ENCODE measurements at places on chromosomes 7 and 10.

DNA sequence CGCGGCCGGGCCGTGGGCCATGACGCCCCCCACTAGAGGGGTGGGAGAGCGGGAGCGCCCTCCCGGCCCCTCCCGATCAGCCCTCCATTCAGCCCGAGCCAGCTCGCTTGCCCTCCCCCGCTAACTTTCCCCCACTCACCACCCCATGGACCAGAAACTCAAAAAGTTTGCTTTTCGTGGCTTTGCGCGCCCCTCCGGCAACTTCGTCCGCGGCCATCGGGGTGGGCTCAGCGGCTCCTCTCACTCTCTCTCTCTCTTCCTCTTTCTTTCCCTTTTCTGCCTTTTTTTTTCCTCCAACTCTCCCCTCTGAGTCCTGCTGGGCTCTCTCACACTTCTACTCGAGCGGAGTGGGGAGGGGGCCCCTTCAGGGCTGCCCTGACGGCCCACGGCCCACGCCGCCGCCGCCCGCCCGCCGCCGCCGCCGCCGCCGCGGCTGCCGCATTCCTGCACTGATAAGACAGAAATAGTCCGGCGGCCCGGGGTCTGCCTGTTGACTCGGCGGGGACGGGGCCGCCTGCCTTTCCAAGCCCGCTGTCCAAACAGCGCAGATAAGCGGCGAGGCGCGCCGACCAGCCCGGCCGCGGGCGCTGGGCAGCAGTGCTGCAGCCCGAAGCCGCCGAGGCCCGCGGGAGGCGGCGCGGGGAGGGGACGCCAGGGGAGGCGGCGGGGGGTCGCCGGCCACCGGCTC is at the start of gene SMARCD3:
Gene SMARCD3 (minus strand): TSS at position 349 of the 688 bp plus-strand sequence. CDS start 132 bp downstream, at position 217.
- peak; percentile 80 for DNase-seq

GRCh38 chr10:113422371-113422770 is 130.5 kb upstream of the HABP2 start:
- DNase-seq: no peak

GRCh38 chr10:81848514-81848913 is 26.5 kb upstream of the NRG3 start:
- DNase-seq: no peak

GRCh38 chr7:134693256-134693655 is 46.6 kb downstream of the BPGM start:
- DNase-seq: no peak

GRCh38 chr7:34096198-34096651 is 190.9 kb downstream of the BMPER start:
- peak; percentile 47 for DNase-seq

GRCh38 chr10:71256661-71257318 is 44.4 kb downstream of the UNC5B start:
- no peak for DNase-seq

GRCh38 chr7:24665564-24666294 is 91.5 kb downstream of the GSDME start:
- peak; percentile 46 for DNase-seq

GRCh38 chr10:112490545-112490944 is 43.5 kb downstream of the VTI1A start:
- DNase-seq: no peak

- DNase-seq: no peak
These were observed 33.4 kb downstream of the PRKAR2B start for GRCh38 chr7:107077699-107078516.

GRCh38 chr10:102962267-102962666 is 44.2 kb downstream of the CNNM2 start:
- DNase-seq: no peak

DNA sequence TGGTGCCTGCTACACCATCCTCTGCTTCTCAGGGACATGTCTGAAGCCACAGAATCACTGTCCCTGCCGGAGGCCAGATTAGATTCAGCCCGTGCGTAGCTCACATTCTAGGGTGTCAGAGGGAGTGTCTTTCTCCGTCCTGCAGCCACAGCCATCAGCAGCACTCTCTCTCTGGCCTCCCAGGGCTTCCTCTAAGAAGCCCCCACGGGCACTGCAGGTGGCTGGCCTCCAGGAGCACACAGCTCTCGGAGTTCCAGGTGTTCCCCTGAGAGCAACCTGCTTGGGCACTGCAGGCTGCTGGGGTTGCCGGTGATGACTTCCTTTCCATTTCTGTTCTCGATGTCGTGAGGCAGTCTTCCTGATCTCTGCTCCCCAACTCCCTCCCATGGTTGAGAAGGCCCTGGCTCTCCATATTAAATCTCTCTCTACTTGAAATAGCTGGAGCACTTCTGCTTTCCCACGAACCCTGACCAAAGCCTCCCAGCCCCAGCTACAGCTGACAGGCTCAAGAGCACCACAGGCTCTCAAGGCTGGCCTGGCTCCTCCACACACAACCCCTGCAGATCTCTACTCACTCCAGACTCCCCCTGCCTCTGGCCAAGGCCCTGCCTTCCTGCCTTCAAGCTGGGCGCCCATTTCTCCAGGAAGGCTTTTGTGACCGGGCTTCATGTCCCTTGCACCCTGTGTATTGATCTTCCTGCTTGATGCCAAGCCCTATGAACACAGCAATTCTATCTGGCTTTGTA is 49.0 kb upstream of the TMEM72 start:
- DNase-seq: peak; percentile 8

- no peak for DNase-seq
These were observed 70.4 kb upstream of the HECTD2 start for GRCh38 chr10:91339729-91340128.

GRCh38 chr10:33410096-33410859 is 75.8 kb upstream of the NRP1 start:
- no peak for DNase-seq

DNA sequence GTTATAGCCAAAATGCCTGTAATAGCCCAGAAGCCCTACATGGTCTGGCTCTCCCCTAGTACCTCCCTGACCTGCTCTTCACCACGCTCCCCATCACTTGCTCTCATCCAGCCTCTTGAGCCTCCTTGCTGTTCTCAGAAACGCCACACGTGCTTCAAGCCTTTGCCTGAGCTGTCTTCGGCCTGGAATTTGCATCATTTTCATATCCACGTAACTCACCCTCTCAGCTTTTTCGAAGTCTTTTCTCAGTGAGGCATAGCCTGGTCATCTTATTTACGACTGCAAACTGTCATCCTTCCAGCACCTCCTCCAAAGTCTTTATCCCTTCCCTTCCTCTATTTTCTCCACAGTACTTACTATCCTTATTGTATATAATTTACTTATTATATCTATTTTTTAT is 151.0 kb upstream of the AHR start:
- DNase-seq: no peak

GRCh38 chr10:131777162-131777561 is 123.6 kb upstream of the PPP2R2D start:
- no peak for DNase-seq

DNA sequence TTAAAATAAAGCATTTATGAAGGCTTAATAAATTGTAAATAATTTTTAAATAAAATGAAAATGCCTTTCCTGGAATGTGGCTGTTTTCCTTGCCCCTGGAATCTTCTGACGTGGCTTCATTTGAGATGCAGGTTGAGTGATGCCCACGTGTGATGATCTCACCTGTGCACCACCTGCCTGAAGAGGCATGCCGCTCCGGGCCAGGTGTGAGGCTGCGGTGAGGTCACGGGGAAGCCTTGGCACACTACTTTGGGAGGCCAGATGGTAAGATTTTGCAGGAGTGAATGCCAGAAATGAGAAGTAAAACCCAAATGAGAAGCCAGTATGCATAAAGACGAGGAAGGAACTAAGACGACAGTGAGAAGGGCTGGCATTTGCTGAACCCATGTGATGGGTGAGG is 36.2 kb downstream of the GOT1 start:
- no peak for DNase-seq

DNA sequence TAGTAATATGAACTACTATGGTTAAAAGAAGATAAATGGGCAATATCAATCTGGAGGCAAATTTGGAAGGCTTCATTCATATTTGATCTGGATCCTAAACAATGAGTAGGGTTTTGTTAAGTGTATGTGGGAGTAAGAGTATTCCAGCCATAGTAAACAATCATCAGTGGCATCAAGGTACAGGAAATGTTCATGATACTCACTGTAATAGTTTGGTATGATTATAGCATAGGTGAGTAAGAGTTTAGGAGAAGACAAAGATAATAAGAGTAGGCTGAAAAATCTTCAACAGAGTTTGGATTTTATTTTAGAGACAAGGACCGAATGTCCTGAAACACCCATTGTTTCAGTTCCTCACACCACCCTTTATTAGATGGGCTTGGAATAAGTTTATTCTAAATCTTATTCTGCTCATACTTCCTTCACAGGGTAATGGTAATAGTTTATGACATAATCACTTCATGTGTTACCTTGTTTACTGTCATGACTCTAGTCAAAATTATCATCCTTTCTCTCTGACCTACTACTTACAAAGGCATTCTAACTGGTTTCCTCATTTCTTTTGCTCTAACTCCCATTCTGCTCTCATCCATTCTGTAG is 38.9 kb downstream of the BRAF start:
- no peak for DNase-seq

- DNase-seq: no peak
These were observed 147.6 kb downstream of the POLR1F start for GRCh38 chr7:19561121-19561805.

GRCh38 chr7:69749372-69749979 is 151.2 kb downstream of the AUTS2 start:
- no peak for DNase-seq

- DNase-seq: no peak
These were observed 11.0 kb downstream of the LCOR start for GRCh38 chr10:96842896-96843723.

- DNase-seq: no peak
These were observed 167.0 kb downstream of the SFMBT2 start for GRCh38 chr10:7243873-7244272.

DNA sequence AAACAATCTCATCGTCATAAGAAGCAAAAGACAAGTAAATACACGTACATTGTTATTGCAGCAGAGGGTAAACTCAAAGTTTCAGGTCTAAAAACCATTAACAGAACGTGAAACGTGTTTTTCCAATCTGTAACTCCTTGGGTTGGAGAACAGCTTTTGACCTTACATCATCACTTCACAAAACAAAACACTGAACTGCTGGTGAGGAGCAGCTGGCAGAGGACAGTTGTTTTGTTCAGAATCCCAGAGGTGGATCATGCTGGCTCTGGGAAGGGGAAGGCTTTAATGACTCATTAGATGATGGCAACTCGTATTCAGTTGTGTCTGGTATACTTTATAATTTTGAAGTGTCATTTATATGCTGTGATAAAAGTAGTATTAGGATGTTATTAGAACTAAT is 923.0 kb upstream of the CELF2 start:
- DNase-seq: no peak

- no peak for DNase-seq
These were observed 51.9 kb downstream of the WDFY4 start for GRCh38 chr10:48736596-48736995.

- peak; percentile 45 for DNase-seq
These were observed 45.0 kb downstream of the ESYT2 start for GRCh38 chr7:158784270-158784669.

DNA sequence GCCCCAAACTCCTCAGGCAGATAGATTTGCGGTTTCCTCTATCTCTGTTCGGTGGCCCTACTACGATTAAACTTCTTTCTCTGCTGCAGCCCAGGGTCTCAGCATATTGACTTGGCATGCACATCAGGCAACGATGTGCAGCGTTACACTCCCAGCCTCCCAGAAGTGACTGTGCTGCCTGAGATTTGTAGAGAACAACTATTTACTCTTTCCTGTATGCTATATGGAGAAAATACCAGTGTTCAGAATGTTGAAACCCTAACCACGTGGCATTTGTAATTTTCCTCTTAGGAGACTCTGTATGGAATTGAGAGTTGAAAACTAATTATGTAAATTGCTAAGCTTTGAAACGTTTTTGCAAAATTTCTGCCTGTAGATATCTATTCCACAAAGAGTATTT is 50.9 kb downstream of the GNAI1 start:
- DNase-seq: no peak

- peak; percentile 34 for DNase-seq
These were observed 673 bp downstream of the NDUFB8 start for GRCh38 chr10:100528921-100529474.

DNA sequence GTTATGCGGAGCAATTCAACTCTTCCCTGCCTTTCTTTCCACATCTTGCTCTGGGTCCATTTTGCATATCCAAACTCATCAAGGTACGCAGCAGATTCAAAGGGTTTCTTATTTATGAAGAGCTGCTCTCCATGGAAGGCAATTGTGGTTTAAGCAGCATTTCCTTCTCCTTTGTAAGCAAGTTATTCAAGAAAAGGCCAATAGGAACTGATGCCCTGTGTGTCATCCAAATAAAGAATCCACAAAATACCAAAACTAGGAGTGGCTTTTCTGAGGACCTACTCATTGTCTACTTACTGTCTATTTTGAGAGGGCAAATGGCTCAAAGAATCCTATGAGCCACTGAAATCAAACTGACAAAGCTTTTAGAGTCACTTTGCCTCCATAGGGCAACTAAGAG is 253.1 kb downstream of the PTEN start:
- no peak for DNase-seq

DNA sequence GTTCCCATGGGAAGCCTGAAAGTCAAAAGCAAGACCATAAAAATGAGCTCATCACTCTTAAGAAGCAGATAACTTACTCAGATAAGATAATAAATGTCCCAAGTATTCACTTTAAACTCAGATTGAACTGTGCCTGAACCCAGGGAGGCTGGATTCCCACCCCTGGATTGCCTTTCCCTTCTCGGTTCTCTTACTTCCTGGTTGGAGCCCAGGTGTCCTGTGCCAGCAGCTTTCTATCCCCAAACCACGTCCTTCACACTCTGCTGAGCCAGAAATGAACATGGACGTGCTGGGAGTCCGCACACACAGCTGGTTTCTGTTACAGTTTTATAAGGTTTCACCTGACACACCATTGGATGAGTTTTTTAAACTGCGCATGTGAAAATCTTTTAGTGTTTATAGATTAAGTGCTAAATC is 636.2 kb upstream of the IGFBP3 start:
- no peak for DNase-seq

- DNase-seq: no peak
These were observed 226.9 kb downstream of the ABCA13 start for GRCh38 chr7:48398191-48398590.

- DNase-seq: no peak
These were observed 17.5 kb upstream of the TECTB start for GRCh38 chr10:112265745-112266144.

- peak; percentile 51 for DNase-seq
These were observed 596.6 kb downstream of the SDK1 start for GRCh38 chr7:3897430-3898372.

DNA sequence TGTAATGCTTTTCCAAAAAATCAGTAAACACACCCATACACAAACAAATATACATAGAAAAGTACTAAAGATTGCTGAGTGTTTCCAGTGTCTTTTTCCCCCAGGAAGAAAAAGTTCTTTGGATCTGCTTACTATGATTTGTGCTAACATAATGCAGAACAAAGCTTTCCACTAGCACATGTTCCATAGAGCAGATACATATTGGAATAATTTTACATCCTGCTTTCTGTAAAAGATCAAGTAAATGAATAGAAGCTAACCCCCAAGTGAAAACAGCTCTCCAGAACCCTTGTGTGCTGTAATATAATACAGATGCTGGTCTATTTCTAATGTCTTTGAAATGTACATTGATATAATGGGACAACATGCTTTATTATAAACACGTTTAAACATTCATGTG is 125.5 kb downstream of the PON1 start:
- no peak for DNase-seq
